Globus pallidus (tissue), 1 donor: ENCODE measurements at places on chromosomes 2 and 18.

DNA sequence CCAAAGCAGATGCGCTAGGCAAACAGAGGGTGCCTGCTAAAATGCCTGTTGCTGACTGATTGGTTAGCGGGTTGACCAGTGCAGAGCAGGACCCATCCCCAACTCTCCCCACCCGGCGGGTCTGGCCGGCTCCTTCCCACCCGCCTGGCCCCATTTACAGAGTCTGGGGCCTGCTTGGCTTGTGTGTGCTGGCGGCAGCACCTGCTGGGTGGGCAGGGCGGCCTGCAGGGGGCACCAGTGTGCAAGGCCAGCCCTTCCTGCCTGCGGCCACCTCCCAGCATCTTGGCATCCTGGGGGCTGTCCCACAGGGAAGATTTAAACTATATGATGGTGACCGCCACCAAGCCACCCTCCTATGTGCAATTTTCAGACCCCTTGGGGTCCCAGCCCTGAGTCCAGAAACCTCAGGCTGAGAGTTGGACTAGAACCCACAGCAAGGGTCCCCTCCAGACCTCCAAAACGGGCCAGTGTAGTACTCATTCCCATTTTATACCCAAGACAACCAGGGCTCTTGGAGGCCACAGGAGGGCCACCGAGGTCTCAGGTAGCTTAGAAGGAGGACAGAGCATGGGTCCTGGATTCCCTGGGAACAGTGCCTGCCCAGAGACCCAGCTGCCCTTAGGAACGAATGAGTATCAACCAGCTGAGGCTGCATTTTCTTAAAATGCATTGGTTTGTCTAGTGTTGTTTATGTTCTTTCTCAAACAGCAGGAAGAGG is 173.6 kb downstream of the SMAD7 start:
- DNase-seq: peak; percentile 65

DNA sequence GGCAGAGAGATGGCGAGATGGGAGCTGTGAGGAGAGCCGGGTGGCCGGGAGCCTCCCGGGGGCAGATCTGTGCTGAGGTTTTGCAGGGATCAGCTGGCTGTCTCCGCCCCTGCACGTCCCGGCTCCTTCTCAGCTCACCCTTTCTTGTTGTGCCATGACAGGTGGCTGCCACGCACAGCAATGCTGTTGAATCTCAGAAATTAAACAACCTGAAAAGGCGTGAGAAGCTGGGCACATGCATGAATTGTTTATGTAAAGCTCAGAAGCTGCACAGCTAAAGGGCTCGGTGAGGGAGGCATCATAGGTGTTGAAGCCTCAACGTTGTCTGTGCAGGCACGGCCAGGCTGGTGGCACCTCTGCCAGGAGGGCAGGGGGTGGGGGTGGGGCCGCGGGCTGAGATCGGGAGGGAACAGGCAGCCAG is 858 bp upstream of the RTP5 start:
- no peak for DNase-seq

- DNase-seq: no peak
Observed at GRCh38 chr2:95381212-95382191, 21.0 kb upstream of the FAHD2A start.

- DNase-seq: no peak
Observed at GRCh38 chr2:168912466-168912865, 11.4 kb downstream of the G6PC2 start.

DNA sequence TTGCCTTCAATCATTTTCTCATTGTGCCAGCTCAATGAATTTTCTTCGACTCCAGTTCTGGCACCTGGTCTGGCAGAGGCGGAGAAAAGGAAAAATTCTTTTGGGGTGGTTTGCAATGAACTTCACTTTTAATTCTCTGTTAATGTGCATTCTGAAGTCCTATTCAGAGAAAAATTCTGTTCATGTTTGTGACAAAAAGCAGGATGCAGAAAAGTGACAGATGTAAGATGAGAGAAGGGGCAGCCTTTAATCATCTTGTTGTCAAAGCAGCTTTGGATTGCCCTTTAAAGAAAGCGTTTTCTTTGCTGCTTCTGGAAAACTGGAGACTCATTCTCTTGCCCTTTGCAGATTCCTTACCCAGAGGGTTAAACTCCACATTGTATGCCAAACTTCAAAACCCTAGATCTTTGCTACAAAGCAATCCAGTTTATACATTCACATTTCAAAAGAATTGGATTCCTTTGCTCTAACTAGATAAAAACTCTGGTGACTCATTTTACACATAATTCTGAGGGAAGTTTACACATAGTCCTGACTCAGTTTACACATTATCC is 94.6 kb upstream of the CAVIN2 start:
- no peak for DNase-seq

- no peak for DNase-seq
Observed at GRCh38 chr2:65527451-65528240, 95.2 kb upstream of the SPRED2 start.

DNA sequence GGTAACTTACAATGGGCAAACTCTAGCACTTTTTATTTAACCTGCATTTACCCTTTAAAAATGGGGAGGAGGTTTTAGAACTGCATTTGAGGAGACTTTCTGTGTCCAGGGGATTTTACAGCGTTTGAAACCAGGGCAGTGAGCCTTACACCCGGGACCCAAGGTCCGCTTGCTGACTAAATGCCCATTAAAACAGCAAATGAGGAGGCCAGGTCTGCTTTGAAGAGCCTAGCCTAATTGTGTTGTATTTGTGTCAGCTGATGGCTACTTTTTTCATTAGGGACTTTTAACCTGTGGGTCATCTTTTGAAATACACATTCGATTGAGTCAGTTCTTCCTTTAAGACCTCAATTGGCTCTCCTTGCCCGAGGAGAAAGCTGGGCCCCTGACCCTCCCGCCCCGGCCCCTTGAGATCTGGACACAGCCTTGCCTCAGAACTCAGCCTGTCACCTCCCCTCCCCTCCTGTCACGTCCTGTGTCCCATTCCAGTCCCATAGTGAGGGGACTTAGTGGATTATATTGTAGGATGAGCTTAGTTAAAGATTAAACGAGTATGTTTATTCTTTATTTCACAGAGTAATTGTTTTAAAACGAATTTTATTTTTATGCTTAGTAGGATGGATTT is 69.0 kb downstream of the KLHL29 start:
- no peak for DNase-seq

GRCh38 chr2:46589356-46589755 is 110.0 kb downstream of the TMEM247 start:
- no peak for DNase-seq

DNA sequence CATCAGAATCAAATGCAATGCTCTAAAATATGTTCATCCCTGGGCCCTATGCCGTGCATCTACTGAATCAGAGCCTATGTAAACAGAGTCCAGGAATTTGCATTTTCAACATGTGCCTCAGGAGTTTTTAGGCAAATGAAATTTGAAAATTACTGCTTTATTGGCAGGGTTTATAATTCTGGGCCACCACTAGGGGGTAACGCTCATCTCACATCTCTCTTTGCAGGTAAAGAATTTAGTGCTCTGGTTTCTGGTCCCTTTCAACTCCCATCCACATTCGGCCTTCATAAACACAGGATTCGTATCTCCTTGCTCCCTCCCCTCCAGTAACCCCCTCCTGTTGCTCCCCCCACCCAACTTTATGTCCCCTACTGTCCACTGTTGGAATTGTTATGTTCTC is 49.3 kb downstream of the LYPD6B start:
- DNase-seq: no peak

DNA sequence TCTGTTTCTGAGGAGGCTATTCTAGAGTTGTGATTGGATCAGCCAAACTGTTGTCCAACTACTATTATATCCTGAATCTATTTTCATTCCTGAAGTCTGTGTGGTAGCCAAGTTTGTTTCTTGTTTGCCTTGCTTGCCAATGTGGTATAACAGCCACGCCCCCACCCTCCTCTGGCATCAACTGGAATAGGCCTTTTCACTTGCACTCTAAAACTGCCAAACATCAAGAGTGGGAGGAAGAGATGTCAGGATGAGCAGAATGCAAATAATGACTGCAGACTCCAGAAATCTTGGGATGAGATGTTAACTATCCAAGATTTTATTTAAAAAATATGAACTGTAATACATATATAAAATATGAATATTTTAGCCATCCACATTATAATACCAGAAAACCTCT is 246.1 kb downstream of the NRXN1 start:
- no peak for DNase-seq

- no peak for DNase-seq
Observed at GRCh38 chr2:227310756-227311110, 14.3 kb upstream of the MFF start.

DNA sequence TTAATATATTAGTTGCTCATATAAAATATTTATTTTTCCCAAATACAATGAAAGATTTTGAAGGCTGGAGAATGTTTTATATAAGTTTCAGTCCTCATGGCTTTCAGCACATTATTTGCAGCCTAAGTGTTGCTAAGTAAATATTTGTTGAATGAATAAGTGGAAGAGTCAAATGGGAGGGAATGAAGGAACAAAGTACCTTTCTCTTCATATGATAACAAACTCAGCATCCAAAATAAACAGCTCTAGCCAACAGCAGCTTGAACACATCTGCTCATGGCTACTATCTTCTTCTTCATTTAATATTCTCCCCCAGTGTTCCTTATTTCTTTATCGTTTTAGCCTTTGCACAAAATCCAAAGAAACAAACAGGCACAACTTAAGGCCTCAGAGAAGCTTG is 385.2 kb upstream of the PIK3C3 start:
- DNase-seq: no peak

DNA sequence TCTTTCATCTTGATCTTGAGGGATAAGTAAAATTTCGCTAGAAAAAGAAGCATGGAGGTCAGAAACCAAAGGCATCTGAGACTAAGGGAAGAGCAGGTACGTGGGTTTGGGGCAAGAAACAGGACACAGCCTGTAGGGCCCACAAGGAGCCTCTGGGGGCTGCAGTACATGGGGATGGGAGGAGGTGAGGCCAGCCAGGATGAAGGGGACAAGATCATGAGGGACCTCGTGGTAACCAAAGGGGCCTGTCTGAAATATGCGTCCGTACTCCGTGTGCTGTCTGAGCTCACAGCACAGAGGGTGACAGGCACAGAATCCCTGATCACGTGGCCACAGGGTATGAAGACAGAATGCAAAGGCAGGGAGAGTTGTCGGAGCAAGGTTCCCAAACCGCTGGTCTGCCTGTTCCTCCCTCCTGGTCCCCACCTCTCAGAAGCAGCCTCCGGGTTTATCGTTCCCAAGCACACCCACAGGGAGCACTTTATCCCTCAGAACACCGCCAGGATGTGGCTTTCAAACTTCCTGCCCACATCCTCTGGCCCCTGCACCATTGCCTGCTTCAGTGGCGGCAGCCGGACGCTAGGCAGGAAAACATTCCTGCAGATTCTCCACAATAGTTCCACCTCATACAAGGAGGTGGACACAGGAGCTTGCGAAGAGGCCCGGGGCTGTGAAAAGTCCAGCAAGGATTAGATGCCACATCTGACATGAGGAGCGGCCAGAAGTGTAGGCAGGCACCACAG is 12.0 kb downstream of the TMEM163 start:
- DNase-seq: peak; percentile 32

DNA sequence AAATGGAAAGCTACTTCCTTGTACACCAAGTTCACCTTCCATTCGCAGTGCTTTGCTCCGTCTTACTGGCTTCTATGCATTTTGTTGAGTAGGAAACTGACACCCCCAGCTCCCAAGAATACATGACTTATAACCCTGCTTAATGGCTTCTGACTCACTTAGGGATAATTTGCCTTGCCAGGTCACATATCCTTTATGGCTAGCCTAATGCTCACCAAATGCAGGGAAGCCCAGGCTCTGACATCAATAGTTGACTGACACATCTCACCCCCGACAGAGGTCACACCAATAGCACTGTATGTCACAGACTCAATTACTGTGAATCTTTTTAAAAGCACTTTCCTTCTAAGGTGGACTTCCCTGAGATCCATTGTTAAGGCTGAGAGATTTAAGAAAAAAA is 147.2 kb downstream of the DTNA start:
- DNase-seq: no peak

DNA sequence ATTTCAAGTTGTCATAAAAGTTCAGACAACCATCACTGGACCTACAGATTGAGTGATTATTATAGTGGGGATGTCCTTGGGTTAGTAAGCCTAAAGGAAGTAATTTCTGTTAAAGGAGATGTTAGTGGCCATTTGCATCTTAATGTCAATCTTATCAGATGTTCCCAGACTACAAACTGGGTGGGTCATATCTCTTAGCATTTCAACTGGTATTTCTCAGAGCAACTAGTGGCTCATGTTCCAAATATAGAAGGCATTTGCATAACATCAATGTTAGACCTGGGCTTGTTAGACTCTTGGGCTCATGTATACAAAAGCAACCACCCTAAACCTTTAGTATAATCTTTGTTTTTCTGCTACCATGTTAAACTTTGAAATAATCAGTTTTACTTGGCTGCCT is 17.9 kb downstream of the PLEKHA3 start:
- no peak for DNase-seq

DNA sequence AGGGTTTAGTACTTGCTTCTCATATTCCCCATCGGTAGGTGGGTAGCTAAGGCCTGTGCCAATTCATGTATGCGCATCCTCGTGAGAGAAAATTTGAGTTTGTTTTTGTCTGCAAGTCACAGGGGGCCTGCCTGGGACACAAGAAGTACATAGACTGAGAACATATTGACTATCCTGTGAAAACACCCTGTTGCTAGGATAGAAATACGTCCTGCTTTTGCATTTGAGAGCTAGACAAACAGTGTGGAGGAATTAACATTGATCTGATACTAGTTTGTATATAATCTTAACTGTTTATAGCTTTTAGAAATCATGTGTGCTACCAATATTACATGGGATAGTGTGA is 10.9 kb downstream of the WDR7 start:
- DNase-seq: no peak

GRCh38 chr18:53551868-53552426 is 672.5 kb downstream of the MBD2 start:
- DNase-seq: no peak

GRCh38 chr2:237471438-237472186 is 15.4 kb upstream of the MLPH start:
- no peak for DNase-seq

DNA sequence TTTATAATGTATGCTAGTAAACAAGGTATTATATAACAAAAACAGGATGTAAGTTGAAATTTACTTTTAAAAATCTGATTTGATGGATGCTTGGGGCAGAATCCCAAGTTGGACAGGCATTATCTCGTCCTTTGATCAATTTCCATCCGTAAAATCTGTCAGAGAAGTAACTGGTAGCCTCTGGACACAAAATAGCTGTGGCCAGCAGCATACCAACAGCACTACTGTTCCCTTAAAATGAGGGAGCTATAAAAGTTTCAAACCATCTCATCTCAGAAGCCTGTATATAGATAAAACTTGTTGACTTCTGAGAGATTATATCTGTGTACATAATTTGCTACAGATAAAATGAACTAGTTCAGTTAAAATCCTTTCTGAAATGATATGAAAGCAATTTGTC is 14.7 kb upstream of the METAP1D start:
- DNase-seq: no peak

- no peak for DNase-seq
Observed at GRCh38 chr2:21782866-21783265, 659.1 kb downstream of the TDRD15 start.

DNA sequence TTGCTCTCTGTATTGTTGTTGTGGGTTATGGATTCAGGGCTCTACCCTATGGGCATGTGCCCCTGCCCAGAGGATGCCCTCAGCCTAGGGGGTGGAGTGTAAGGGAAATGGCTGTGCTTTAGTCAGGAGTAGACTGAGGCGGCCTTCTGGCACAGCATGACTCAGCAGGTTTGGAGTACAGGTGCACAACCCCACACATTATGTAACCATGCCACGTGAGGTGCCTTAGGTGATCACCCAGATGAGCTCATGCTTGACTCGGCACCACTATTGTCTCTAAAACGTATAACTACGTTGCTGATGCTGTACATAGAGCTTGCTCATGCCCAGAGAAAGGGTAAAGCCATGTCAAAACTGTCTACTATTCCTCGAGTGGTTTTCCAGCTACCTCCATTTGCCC is 48.3 kb upstream of the ZC3H15 start:
- DNase-seq: no peak

- no peak for DNase-seq
Observed at GRCh38 chr2:221529943-221530652, 42.0 kb downstream of the EPHA4 start.
